Upper lobe of right lung (tissue), 1 donor: ENCODE measurements at places on chromosomes 6 and 20.
A peak's percentile ranks its signal among the peaks of the same experiment; 100 is the strongest.

DNA sequence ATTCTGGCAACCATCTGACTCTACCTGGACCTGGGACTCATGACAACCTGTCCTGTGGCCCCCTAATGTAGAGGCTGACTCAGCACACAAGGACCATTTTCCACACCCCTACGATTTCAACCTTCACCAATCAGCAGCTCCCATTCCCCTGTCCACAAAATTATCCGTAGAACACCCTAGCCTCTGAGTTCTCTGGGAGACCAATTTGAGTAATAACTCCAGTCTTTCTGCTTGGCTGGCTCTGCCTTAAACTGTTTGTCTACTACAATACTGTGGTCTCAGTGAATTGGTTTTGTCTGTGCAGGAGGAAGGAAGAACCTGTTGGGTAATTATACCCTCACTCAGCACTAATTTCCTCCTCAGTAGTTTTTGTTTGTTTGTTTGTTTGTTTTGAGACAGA is 99.3 kb upstream of the MRPS10 start:
- H3K27me3 ChIP-seq = no peaks in the 10 kb centered on the region
- DNase-seq = no peak
- H3K4me1 ChIP-seq = peaks cover 10% of the 10 kb centered on the region
- H3K4me3 ChIP-seq = no peak overlapping the region
- no peaks in the 10 kb centered on the region for H3K36me3 ChIP-seq
- H3K27ac ChIP-seq = peak overlapping the region; percentile 30

DNA sequence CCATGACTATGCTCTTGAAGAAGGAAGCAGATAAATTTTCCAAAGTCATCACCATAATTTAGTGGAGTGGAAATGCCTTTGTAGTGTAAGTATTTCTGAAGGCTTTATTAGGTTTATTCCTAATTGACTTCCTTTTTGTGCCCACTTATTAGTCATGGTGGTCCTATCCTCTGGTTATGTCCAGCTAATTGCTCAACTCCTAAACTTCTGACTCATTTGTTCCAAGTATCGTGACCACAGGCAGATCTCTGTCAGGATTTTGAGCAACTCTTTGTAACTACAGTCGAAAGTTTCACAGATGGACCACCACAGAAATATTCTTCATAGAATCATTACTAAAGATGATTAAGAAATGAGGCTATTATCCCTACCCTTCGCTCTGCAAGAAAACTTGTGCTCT is 315.6 kb upstream of the PTCHD4 start:
- no peak for DNase-seq
- H3K27me3 ChIP-seq = no peaks in the 10 kb centered on the region
- no peaks in the 10 kb centered on the region for H3K36me3 ChIP-seq
- no peak overlapping the region for H3K27ac ChIP-seq

DNA sequence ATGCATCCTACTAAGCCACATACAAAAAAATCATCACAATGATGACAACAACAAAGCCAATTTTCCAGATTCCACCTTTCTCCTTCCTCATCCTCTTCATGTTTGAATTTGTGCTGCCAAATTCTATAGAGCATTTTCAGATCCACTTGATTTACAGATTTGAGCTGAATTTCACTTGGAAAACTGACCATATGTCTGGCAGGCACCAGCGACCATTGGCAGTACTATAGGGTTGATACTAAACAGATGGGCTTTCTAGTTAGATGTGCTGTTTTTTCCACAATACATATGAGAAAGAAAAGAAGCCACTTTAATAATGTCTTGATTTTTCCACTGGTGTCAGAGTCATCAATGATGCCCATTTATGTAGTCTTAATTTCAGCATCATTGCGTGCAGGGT is 127.0 kb downstream of the PHACTR3 start:
- H3K27ac ChIP-seq = no peak overlapping the region
- H3K27me3 ChIP-seq = peaks cover 16% of the 10 kb centered on the region
- no peaks in the 10 kb centered on the region for H3K4me1 ChIP-seq
- no peaks in the 10 kb centered on the region for H3K36me3 ChIP-seq

GRCh38 chr20:611047-611842 is 1.1 kb upstream of the TCF15 start:
- no peaks in the 10 kb centered on the region for H3K36me3 ChIP-seq
- H3K27ac ChIP-seq = no peak overlapping the region
- H3K27me3 ChIP-seq = peaks cover 48% of the 10 kb centered on the region
- no peaks in the 10 kb centered on the region for H3K4me1 ChIP-seq

DNA sequence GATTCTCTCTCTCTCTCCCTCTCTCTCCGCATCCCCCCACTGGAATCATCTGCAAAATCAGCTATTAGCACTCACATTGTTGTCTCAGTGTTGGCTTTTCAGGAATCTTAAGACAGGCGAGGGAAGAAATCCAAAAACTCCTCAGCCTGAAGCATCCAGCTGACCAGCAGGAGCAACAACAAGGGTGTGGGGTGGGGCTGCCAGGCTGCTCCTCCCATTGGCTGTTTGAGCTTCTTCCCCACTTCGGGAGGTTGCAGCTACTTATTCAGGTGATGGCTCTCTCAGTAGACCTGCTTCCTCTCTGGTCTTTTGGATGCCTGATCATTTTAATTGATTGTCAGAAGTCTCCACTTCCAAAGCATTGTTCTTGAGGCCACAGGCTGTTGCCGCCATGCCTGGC is 24.1 kb upstream of the SLC32A1 start:
- DNase-seq = no peak
- no peaks in the 10 kb centered on the region for H3K36me3 ChIP-seq
- no peak overlapping the region for H3K27ac ChIP-seq
- no peak overlapping the region for H3K4me3 ChIP-seq

GRCh38 chr6:89433252-89434149 is 549 bp downstream of the ANKRD6 start:
- DNase-seq = peak; percentile 70
- peak overlapping the region; percentile 47 for H3K27ac ChIP-seq
- no peaks in the 10 kb centered on the region for H3K36me3 ChIP-seq
- no peaks in the 10 kb centered on the region for H3K27me3 ChIP-seq
- H3K4me3 ChIP-seq = peak overlapping the region; percentile 89

GRCh38 chr20:48603116-48603818 is 224.5 kb downstream of the PREX1 start:
- H3K4me1 ChIP-seq = no peaks in the 10 kb centered on the region
- no peak overlapping the region for H3K4me3 ChIP-seq
- no peaks in the 10 kb centered on the region for H3K36me3 ChIP-seq
- H3K27me3 ChIP-seq = peaks cover 16% of the 10 kb centered on the region
- peak; percentile 48 for DNase-seq

DNA sequence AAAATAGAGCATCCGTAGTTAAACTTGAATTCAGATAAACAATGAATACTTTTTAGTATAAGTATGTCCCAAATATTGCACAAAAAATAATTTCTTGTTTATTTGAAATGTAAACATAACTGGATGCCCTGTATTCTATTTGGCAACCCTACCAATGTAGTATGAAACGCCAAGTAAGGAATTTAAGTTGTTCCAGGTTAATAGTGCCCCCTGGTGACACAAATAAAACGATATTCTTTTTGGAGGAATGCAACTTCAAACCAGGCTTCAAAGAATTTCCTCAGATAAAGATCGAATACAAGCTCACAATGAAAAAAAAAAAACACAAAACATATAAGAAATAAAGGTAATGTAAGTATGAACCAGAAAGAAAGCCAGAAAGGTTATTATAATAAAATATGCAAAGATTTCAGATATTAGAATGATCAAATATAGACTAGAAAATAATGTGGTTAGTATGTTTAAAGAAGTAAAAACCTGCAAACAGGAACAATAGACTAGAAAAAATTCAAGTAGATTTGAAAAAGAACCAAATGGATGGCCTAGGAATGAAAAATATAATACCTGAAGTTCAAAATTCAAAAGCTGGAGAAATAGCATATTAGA is 18.4 kb upstream of the AKAP7 start:
- no peaks in the 10 kb centered on the region for H3K36me3 ChIP-seq
- H3K4me3 ChIP-seq = no peak overlapping the region
- H3K27me3 ChIP-seq = no peaks in the 10 kb centered on the region
- DNase-seq = no peak

GRCh38 chr6:105995391-105995865 is 90.7 kb upstream of the PRDM1 start:
- H3K4me1 ChIP-seq = peaks cover 7% of the 10 kb centered on the region
- no peak overlapping the region for H3K27ac ChIP-seq
- no peak for DNase-seq
- H3K27me3 ChIP-seq = peaks cover 76% of the 10 kb centered on the region

DNA sequence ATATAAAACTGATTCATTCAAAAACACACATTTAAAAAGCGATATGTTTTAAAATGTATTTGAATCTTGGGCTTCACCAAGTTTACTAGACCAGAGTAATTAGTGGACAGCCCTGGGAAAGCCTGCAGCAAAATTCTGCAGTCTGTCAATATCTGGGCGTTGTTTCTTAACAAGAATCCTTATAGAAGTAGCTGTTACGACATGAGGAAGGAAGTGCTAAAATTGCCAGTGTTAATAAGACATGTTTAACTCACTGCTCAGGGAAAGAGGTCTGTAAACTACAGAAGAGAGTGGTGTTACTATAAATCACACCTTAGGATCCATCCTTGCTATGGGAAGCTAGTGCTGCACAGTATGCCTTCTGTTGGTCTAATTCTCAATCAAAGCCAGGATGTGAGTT is 120.6 kb downstream of the TBX18 start:
- H3K27me3 ChIP-seq = no peaks in the 10 kb centered on the region
- no peaks in the 10 kb centered on the region for H3K4me1 ChIP-seq
- H3K4me3 ChIP-seq = no peak overlapping the region
- no peak for DNase-seq

- no peaks in the 10 kb centered on the region for H3K4me1 ChIP-seq
- H3K4me3 ChIP-seq = no peak overlapping the region
- no peaks in the 10 kb centered on the region for H3K36me3 ChIP-seq
Observed at GRCh38 chr6:148313488-148313887, 29.1 kb upstream of the SASH1 start.

DNA sequence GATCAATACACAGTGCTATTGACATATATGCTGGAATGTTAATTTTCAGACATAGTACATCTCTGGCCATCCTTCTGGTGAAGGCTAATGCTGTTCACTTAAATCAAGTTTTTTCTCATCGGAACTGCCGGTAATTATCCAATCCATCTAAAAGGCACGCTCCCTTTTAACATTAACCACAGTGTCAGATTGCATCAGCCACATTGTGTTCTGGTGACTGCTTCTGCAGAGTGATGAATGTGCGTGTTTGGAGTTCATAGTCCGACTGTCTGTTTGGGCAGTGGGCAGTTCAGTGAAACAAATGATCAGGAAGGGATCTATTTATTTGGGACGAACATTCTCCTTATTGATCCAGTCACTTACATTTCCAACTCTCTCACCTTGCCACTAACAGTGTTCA is 49.5 kb downstream of the SOBP start:
- no peaks in the 10 kb centered on the region for H3K27me3 ChIP-seq
- no peak for DNase-seq
- H3K36me3 ChIP-seq = no peaks in the 10 kb centered on the region
- peaks cover 6% of the 10 kb centered on the region for H3K4me1 ChIP-seq

GRCh38 chr6:139422105-139423036 is 47.9 kb upstream of the CITED2 start:
- H3K4me3 ChIP-seq = no peak overlapping the region
- H3K27me3 ChIP-seq = no peaks in the 10 kb centered on the region
- H3K4me1 ChIP-seq = no peaks in the 10 kb centered on the region
- no peak for DNase-seq

DNA sequence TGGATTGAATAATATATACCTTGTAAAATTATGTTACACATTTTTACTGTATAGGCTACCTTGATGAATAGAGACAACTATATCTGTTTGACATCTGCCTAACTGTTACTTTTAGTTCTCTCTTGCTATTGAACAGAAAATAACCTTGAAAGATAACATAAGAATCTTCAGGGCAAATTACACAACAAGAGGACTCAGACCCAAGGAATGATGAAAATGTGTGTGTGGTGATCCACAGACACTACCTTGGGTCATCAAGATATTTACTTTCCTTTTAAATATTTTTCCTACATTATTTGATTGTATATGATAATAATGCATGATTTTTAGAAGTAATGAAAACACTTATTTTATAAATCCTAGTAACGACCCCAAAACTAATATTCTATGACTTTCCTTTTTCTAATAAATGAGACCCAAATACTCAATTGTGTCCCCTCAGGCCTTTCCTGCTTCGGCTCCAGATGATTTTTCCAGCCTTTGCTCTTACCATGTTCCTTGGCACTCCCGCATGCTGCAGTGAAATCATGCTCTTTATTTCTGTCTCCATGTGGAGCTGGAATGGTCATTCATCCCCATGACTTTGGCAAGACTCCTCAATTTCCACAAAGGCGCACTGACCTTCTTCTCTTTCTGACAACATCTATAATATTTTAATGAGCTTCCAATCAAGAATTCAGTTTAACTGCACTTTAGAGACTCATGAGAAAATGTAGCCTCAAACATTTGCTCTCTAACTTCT is 187.6 kb downstream of the EPM2A start:
- no peaks in the 10 kb centered on the region for H3K27me3 ChIP-seq
- no peak overlapping the region for H3K4me3 ChIP-seq
- no peaks in the 10 kb centered on the region for H3K36me3 ChIP-seq
- H3K27ac ChIP-seq = no peak overlapping the region

GRCh38 chr20:24987244-24987643 is 5.3 kb downstream of the APMAP start:
- H3K4me3 ChIP-seq = no peak overlapping the region
- no peak for DNase-seq
- H3K36me3 ChIP-seq = no peaks in the 10 kb centered on the region
- H3K27me3 ChIP-seq = no peaks in the 10 kb centered on the region
- H3K4me1 ChIP-seq = peaks cover 24% of the 10 kb centered on the region
- no peak overlapping the region for H3K27ac ChIP-seq

DNA sequence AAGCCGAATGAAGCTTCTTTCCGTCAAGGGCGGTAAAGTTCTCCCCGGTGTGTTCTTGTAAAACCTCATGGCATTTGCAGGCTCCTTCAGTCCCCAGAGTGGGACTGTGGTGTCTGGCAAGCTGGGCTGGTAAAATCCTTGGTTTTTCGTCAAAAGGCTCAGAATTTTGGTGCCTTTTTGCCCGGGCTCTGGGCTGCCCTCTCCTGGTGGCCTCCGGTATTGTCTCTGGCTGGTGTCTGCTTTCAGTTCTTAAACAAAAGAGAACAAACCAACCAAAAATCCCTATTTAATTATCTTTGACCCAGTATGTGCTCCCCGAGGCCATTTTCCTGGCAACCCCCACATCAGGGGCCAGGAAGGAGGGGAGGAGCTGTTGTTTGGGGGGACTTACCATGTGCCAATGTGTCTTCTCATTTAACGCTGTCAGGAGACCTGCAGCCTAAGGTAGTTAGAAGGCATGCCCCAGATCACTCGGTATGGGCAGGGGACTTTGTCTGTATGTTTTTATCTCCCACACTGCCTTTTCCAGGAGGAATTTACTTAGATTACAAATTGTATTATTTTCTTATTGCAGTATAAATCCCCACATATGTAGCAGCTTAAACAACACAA is 11.1 kb downstream of the CDH4 start:
- H3K27ac ChIP-seq = no peak overlapping the region
- DNase-seq = no peak
- H3K4me3 ChIP-seq = no peak overlapping the region
- H3K27me3 ChIP-seq = peaks cover 18% of the 10 kb centered on the region
